ENCODE measurements at places on chromosomes 4 and X. TPM values are rescaled to one million over a fixed set of nuclear protein-coding genes. Genes with fewer than 3 reads are reported as not detected.

Gene EFHC2
- 2.5 TPM for total RNA-seq

Gene GPM6B
- 21.6 TPM for total RNA-seq

Gene NWD2
- not detected for total RNA-seq

Gene SLITRK4
- 0.74 TPM for total RNA-seq

DNA sequence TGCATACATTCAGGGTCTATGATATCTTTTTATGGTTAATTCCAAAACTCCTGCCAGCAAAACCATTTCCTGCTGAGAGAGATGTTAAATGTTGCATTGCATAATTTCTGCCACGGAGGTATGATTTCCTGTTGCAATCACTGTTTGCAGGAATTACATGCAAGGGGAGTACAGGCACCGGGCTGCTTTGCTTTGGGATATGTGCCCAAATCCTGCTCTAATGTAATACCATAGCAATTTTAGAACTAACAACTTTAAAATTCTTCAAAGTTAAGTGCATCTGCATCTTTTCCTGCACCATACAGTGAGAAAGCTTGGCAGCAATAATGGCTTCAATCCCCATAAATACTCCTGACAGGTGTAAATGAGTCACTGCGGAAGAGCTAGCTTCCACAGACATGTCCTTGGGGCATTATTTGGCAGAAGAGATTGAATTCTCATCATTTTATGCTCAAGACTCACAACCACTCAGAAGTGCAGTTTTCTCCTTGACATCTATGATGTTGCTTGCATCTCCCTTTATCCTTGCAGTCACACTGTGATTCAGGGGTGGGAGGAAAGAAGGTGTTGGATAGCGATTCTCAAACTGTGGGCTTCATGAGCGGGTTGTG is 29.6 kb downstream of the TRIM2 start:
- no peak for DNase-seq

- DNase-seq, result no peak
Measured at GRCh38 chrX:50635817-50636365, 165.3 kb upstream of the DGKK start.

GRCh38 chr4:109879081-109879480 is 31.2 kb downstream of the LRIT3 start:
- no peak for DNase-seq

GRCh38 chrX:13763489-13763888 is 28.9 kb downstream of the OFD1 start:
- peak; percentile 48 for DNase-seq

- no peak for DNase-seq
Measured at GRCh38 chrX:38607976-38608375, 46.6 kb downstream of the TSPAN7 start.

DNA sequence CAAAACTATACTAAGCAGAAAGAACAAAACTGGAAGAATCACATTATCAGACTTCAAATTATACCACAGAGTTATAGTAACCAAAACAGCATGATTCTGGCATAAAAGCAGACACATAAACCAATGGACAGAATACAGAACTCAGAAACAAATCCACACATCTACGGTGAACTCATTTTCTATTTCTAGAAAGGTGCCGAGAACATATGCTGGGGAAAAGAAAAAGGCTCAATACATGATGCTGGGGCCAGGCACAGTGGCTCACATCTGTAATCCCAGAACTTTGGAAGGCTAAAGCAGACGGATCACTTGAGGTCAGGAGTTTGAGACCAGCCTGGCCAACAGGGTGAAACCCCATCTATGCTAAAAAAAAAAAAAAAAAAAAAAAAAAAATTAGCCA is 52.7 kb downstream of the ATRX start:
- DNase-seq, result no peak

DNA sequence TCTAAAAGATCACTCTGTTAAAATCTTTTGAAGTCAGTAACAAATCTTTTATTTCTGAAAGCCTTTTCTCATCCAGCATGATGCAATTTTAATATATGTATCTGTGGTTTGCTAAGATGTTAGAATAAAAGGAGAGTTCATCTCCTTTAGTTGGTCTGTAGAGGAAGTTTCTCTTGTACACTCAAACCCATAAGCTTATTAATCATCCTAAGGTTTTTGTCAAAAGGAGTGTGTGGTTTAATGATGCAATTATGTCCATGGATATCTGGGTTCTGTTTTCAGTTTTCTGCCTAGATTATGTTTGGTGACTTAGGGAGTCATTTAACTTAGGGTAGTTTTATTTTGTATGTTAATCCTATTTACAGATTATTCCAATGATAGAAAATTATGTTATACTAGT is 52.1 kb upstream of the NDST4 start:
- DNase-seq, result no peak

DNA sequence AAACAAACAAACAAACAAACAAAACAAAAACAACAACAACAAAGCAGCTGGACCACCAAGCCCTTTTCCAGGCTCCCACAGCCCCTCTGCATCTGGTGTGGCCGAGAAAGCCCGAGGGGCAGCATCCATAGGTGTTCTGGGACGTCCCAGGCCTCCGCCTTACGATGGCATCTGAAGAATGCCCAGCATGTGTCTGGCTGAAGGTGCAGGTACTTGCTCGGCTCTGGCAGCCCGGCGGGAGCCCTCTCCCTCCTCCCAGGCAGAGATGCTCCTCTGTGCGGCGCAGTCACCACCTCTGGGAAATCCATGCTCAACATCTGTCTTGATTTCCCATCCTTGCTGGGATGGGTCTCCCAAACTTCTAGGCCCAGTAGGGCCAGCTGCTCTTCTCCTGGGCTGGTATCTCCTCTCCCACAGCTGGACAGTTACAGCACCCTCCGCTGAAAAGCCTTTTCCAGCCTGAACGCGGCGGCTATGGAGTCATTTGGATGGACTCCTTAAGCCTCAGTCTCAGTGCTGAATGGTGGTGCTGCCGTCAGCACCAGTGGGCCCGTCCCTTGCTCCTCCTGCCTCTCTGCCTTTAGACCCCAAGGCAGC is 4.3 kb downstream of the PSAPL1 start:
- DNase-seq, result peak; percentile 63

GRCh38 chrX:151488677-151489076 is 74.8 kb upstream of the PASD1 start:
- no peak for DNase-seq

DNA sequence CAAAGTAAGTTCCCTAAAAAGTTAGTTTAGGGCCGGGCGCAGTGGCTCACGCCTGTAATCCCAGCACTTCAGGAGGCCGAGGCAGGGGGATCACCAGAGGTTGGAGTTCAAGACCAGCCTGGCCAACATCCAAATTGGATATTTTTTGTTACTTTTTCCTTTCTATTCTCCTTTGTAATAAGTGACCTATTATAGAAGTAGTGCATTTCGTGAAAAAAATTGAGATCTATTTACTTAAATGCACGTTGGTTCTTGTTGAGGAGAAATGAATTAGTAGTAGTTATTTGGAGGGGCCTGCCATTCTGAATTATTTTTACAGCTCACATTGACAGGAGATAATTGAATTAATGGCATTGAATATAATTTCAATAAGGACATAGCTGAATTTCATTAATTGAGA is 22.3 kb upstream of the NDUFC1 start:
- no peak for DNase-seq
